Stimulated activated CD8-positive, alpha-beta memory T cell treated with anti-CD3 and anti-CD28 coated beads, Interleukin-15, amount 100 ng/mL, for 48 hours (primary cell): ENCODE measurements at places on chromosomes 5 and 9.

GRCh38 chr5:55176176-55176818 is 3.3 kb upstream of the CDC20B start:
- peak; percentile 12 for DNase-seq

- DNase-seq = no peak
Observed at GRCh38 chr5:43036409-43036808, 3.7 kb downstream of the ANXA2R start.

GRCh38 chr5:102975457-102976182 is 144.3 kb downstream of the GIN1 start:
- no peak for DNase-seq

GRCh38 chr9:86009133-86009532 is 68.2 kb downstream of the NAA35 start:
- no peak for DNase-seq

GRCh38 chr5:135227064-135228022 is 171.7 kb downstream of the MACROH2A1 start:
- no peak for DNase-seq

DNA sequence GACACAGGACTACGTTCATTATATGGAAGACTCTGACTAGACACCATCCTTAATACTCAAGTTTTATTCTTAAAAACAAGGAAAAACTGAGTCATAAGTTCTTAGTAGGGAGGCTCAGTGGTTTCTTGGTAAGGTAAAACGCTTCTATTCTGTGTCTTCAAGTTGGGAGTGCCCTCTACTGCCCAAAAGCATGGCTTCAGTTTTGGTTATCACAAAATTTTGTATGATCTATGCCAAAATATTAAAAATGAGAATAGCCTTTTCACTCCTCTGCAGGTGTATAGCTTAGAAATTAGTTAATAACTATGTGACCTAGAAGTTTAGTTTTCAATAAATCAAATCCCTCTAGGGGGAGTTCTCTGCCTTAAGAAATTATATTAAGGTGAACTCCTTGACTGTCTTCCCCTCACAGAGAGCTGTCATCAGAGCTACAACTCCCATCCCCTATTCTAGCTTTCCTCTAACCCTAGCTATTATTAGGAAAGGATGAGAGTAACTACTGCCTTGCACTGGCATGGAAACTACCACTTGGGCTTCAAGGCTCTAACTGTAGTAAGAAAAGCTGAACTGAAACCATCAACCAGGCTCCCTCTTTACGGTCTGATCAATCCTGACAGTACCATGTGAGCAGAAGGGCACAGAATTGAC is 189.7 kb downstream of the GNAQ start:
- DNase-seq = no peak

GRCh38 chr5:128596071-128596470 is 58.0 kb upstream of the FBN2 start:
- no peak for DNase-seq

DNA sequence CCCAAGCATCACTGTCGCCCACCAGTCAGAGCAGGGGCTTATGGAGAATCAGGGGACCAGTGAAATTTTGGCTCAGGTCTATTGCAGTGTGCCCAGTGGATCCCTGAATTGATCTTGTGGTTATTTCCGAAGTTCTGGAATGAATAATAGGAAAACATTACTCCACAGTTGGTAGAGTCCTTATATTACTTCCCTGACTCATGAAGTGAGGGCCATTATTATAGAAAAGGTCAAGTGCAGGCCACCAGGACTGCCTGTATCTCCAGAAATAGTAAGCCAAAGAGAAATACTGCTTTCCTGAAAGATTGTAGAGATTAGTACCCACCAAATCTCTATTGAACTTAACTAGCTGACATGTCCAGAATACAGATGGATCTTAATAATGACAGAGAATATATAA is 335.0 kb downstream of the NPR3 start:
- DNase-seq = no peak

DNA sequence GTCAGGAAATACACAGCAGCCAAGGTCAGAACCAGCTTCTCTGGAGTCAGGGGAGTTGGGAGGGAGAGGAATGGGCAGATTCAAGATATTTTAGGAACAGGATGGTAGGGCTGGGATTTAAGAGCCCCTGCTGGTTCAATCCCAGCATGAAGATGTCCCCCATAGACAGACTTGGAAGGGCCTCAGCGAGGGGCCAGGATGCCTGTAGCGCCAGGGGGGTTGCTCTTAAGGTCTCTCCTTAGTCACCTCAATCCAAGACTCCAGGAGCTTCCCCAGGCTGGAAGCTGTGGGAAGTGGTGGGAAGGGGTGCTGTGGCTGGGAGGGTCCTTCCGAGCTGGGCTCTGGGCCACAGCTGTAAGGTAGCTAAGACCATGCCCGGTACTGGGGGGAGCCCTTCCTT is 8.1 kb upstream of the TSPAN17 start:
- no peak for DNase-seq

DNA sequence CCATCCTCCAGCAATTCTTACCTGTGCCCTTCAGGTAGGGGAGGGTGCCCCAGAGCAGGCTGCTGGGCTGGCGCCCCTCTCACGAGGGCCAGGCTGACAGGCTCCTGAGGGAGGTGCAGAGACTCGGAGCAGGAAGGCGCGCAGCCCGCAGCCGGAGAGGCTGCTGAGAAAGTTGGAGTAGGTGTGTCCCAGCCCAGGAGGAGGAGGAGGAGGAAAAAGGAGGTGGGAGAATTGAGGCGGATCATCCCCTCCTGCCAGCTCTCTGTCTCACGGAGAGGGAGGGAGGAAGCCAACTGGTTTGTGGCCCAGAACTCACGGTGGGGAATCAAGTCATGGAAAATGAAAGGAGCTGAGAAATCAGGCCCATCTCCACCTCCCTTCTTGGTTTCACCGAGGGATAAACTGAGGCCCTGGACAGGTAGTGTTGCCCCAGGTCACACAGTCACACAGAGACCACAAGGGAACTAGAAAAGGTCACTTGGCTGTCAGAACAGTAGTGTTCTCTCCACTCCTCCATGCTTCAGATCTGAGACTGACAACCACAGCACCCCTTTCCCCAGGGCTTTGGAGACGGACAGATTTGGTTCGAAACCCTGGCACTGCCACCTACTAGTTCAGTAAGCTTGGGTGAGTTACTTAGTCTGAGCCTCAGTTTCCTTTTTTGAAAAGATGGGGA is at the start of gene FAT2:
TSS of gene FAT2 (minus strand) at position 188 of the 676 bp plus-strand sequence. CDS start 22,400 bp downstream, outside the sequence.
- DNase-seq = no peak

DNA sequence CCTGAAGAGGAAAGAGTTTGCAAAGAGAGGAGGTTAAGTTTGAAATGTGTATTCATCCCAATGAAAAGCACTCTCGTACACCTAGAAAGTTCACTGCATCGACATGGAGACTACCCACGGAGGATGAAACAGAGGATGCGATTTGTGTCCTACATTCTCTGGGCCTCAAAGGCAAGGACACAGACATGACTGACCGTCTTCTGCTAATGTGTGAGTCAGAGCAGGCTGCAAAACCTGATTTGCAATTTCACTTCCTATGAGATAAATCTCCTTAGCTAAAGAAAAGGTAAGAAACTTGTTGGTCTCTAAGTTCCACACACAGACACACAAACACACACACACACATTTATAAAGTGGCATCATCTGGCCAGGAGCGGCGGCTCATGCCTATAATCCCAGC is 98.6 kb downstream of the GNAQ start:
- DNase-seq = no peak

- no peak for DNase-seq
Observed at GRCh38 chr9:15717290-15717967, 164.6 kb downstream of the CCDC171 start.

GRCh38 chr9:21995006-21995665 is 545 bp downstream of the CDKN2B-AS1 start:
- DNase-seq = peak; percentile 62

- DNase-seq = no peak
Observed at GRCh38 chr5:157126-157715, 34.1 kb upstream of the LRRC14B start.

DNA sequence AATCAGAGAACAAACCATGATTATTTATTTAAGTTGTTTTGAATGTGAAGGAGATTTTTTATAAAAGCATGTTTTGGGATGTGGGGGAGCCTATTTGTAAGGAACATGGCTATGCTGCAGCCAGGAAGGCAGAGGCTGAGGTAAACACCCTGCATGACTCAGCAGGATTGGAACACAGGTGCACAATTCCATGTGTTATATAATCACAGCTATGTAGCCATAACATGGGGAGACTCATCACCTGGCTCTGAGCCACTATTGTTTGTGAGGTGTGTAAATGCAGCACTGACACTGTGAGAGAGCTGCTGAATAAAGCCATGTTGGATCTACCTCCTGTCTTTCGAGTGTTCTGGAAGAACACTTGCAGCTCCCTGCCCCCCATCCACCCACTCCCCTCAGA is 1009.8 kb downstream of the DNAH5 start:
- no peak for DNase-seq

- DNase-seq = no peak
Observed at GRCh38 chr5:80804332-80804731, 149.5 kb upstream of the DHFR start.

DNA sequence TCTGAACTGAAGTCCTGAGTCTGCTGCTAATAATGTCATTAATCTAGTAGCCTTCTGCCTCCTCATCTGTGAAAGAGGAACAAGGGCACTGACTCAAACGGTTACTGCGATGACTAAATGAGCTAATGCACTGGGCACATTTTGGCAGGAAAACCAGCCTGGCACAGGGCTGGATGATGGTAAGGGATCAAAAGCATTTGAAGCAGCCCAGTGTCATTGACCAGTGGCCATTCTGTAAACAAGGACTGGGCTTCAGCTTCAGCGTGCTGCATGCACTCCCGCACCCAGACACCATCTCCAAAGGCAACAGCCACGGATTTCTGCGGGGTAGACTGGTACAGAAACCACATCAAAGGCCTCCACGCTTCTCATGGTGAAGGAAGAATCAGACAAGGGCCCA is 8.0 kb downstream of the GCNT4 start:
- no peak for DNase-seq

- no peak for DNase-seq
Observed at GRCh38 chr9:120264528-120264927, 315.4 kb downstream of the CDK5RAP2 start.

GRCh38 chr5:171415115-171415730 is 4.2 kb upstream of the FGF18 start:
- DNase-seq = no peak

- no peak for DNase-seq
Observed at GRCh38 chr9:38144421-38144820, 75.4 kb upstream of the SHB start.

DNA sequence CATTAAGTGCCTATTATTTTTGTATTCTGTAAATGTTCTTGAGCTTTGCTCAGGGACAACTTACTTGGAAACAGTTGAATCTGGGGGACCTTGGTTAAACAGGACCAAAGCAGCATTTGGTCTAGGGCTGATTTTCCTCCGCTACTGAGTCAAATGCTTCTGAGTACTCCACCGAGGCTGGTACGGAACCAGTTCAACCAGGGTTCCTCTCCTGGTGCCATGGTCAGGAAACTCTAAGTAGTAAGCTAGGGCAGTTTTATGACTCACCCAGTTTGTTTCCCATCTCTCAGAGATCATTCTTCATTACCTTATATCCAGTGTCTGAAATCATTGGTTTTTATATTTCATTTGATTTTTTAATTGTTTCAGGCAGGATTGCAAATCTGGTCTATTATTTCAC is 111.9 kb upstream of the TNFAIP8 start:
- DNase-seq = no peak

GRCh38 chr9:122325124-122325523 is 45.7 kb upstream of the PTGS1 start:
- no peak for DNase-seq

GRCh38 chr9:130029223-130029973 is 13.6 kb downstream of the FNBP1 start:
- no peak for DNase-seq

- no peak for DNase-seq
Observed at GRCh38 chr9:32490601-32491000, 35.4 kb downstream of the RIGI start.

DNA sequence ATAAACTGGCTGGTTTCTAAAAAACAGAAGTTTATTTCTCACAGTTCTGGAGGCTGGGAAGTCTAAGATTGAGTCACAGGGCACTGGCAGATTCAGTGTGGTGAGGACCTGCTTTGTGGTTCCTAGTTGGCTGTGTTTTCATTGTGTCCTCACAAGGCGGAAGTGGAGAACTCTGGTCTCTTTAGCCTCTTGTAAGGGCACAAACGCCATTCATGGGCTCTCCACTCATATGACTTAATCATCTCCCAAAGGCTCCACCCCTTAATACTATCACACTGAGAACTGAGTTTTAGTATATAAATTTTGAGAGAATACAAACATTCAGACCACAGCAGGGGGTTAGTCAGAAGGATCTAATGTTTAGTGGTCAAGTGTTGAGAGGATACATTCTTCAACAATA is 208.2 kb downstream of the SEC61B start:
- no peak for DNase-seq

- DNase-seq = no peak
Observed at GRCh38 chr9:21027295-21027694, 4.1 kb downstream of the HACD4 start.

DNA sequence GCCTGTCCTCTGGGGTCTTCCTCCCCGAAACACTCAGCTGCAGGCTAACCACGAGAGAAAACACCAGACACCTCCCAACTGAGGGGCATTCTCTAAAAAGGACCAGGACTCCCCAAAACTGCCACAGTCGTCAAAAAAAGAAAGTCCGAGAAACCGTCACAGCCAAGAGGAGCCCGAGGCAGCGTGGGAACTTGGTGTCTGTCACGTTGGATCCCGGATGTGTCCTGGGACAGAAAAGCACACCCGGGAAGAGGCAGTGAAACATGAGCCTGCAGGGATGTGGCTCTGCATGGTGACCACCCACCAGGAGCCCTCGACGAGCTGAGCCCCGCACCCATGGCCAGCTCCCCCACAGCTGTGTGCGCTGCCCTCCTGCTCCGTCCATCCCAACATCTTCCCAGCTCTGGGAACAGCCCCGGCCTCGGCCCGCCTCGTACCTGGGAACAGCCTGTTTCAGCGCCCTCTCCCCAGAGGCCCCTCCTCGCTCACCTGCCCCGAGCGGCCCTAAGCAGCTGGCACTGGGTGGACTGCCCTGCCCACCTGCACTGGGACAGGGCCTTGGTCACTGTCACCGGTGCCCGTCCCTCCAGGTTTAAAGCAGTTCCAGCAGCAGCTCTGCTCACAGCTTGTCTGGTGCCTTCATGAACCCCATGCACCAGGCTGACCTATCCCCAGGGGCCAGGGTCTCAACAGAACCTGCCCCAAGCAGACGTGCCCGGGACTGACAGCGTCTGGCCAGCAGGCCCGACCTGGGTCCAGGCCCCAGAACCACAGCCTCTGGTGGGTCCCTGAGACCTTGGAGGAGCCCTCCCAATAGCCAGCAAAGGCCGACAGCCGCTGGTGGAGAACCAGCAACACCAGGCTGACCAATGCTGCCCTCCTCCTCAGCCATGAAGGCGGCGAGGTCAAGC is 10.9 kb downstream of the SLC12A7 start:
- no peak for DNase-seq

GRCh38 chr5:150429410-150429873 is 16.7 kb upstream of the CD74 start:
- no peak for DNase-seq

- DNase-seq = no peak
Observed at GRCh38 chr9:84371737-84372136, 31.2 kb upstream of the SLC28A3 start.

GRCh38 chr5:151254556-151254955 is 1.6 kb downstream of the GM2A start:
- DNase-seq = no peak
